ENCODE measurements at places on chromosomes 2 and 18.

DNA sequence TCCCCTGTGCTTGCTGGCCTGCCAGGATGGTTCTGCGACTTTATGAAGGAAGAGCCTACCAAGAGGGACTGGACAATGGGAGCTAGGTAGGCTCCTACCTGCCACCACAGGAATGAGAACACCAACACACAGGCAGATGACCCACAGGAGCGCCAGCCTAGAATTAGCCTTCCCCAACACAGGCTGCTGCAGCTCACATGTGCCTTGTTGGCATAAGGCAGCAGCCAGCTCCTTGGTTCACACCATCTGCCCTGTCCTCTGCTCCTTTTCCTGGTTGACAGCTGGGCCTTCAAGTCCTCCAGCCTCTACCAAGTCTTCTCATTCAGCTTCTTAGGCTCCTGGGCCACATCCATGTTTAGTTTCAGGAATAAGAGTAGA is 705.4 kb upstream of the RAB6C start:
- DNase-seq = no peak

DNA sequence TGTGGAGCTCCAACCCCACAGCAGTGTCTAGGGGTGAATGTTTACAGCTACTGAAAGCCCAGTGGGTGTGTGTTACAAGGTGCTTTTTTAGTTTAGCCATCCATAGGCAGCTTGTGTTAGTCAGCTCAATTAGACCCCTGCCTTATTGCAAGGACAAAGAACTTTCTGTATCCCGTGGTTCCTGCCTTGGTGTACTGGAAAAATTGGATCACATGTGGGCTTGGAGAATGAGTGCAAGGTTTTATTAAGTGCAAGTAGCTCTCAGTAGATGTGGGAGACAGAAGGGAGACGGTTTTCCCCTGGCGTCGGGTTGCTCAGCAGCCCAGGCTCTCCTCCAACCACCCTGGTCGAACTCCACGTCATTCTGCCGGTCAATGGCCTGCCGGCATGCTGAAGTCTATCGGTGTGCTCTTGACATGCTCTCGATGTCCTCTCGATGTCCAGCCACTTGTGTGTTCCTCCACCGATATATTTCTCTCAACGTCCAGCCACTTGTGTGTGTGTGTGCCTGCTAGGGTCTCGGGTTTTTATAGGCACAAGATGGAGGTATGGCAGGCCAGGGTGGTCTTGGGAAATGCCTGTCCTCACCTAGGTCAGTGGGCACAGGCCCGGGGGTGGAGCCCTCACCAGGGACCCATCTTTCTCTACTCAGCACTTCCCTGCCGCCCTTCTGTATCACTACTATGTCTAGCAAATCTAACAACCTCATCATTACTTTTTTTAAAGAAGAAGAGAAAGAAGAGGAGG is 13.8 kb downstream of the FANCL start:
- DNase-seq = no peak

DNA sequence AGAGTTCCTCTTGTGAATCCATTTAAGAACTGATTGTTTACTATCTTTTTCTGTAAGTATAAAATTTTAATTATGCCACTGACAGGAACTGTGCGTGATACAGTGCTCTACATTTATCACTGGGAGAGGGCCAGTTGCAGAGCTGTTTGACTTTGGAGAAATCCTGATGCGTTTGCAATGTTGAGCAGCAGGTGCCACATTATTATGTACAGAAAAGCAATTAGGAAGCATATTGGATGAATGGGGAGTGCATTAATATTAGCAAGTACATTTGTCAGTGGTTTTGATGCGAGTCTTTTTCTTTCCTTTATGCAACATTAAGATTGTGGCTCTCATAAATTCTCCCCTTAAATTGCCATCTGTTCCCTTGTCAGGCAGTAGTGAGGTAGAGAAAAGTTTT is 302.3 kb upstream of the FANCL start:
- no peak for DNase-seq

DNA sequence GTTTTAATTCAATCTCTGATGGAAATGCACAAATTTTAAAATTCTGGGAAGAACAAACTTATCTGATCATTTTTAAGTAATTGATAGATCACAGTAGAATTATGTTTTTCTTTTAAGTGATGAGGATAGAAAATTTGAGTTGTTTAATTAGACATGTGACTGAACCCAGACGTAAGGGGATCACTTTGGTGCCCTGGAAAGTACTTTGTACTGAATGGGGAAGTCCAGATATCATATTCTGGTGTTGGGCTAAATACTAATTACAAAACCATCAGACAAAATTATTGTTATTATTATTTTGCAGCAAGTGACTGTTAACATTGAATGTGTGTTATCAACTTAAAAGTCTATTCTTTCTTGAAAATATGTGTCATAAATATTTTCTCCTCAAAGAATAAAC is 994.6 kb downstream of the TSN start:
- no peak for DNase-seq

DNA sequence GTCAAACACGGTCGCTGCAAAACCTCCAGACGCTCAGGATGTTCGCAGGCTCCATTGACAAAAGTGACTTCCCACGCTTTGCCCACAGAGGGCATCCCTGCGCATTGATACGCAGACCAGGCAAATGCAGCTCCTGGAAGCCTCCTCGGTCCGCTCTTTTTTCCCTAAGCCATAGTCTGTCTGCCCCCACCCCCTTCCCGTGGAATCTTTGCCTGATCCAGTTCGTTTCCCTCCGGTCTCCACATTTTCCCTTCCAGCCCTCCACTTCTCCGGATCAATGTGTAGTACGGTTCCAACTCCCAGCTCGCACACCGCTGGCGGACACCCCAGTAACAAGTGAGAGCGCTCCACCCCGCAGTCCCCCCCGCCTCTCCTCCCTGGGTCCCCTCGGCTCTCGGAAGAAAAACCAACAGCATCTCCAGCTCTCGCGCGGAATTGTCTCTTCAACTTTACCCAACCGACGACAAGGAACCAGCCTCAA is at the start of gene DCC:
DCC (plus strand) TSS at position 307 of the 481 bp plus-strand sequence. CDS start 591 bp downstream, outside the sequence.
- no peak for DNase-seq

Data from stimulated activated CD8-positive, alpha-beta memory T cell treated with anti-CD3 and anti-CD28 coated beads, Interleukin-4, amount 100 ng/mL, for 24 hours (primary cell).